CD4-positive, alpha-beta T cell (primary cell): ENCODE measurements at places on chromosomes 5 and 9. TPM values are rescaled to one million over a fixed set of nuclear protein-coding genes. Genes with fewer than 3 reads are reported as not detected.

- no peak overlapping the region for H3K4me3 ChIP-seq
- H3K27ac ChIP-seq, result no peak overlapping the region
- no peak for DNase-seq
- peaks cover 10% of the 10 kb centered on the region for H3K4me1 ChIP-seq
- H3K36me3 ChIP-seq, result no peaks in the 10 kb centered on the region
These were observed 128.1 kb downstream of the GADD45G start for GRCh38 chr9:89732939-89733324.

The CDKN2A gene
- 0.71 TPM for total RNA-seq

DNA sequence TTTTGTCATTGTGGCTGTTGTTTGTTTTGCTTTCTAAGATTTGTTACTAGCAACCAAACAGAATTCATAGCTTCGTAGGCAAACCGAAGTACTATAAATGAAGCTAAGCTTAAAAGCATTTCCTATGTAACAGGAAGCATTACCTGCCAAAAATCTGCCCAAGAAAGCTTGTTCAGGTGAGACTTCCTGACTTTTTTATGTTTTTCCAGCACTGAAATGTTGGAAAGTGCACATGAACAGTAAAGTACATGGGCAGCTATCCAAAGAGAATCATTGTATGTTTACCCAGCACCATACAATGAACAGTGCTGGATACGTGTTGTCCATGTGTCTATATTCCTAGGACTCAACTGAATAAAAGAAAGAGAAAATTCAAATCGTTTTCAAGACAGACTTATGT is 247.1 kb downstream of the NFIB start:
- H3K4me1 ChIP-seq, result no peaks in the 10 kb centered on the region
- no peaks in the 10 kb centered on the region for H3K27me3 ChIP-seq
- no peak overlapping the region for H3K27ac ChIP-seq
- H3K36me3 ChIP-seq, result no peaks in the 10 kb centered on the region

GRCh38 chr5:42840269-42840668 is 28.6 kb upstream of the SELENOP start:
- no peak overlapping the region for H3K27ac ChIP-seq
- no peak for DNase-seq
